ENCODE measurements at places on chromosomes 16 and 17.

- DNase-seq = peak; percentile 72
Observed at GRCh38 chr16:30927789-30928378, 4.5 kb downstream of the FBXL19 start.

DNA sequence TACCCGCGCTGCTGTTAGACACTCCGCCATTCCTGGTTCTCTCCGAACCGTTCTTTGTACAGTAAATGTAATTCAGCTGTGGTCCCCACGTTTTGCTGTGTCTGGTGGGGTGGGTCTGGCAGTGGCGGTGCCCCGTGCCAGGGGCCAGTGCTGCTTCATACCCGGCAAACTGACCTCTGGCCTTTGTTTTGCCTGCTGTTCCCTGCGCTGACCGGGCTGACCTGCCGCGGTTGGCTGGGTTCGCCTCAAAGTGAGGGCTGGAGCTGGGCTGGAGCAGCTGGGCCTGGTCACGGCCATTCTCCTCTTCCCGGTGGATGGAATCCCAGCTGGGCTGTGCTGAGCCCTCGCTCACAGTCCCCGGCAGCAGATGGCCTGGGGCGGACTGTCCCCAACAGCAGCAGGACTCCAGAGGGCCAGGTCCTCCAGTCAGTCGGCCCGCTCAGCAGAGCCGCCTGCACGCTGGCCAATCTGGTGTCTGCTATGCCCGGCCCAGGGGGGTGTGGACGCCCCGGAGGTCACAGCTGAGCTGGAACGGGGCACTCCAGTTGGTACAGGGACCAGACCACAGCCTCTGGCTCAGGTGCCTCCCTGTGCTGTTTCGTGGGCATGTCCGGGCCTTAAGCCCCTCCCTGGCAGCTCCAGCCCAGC, 1.5 kb upstream of the WFIKKN1 start:
- DNase-seq = no peak

- DNase-seq = no peak
Observed at GRCh38 chr17:8173871-8174322, 2.3 kb downstream of the TMEM107 start.

DNA sequence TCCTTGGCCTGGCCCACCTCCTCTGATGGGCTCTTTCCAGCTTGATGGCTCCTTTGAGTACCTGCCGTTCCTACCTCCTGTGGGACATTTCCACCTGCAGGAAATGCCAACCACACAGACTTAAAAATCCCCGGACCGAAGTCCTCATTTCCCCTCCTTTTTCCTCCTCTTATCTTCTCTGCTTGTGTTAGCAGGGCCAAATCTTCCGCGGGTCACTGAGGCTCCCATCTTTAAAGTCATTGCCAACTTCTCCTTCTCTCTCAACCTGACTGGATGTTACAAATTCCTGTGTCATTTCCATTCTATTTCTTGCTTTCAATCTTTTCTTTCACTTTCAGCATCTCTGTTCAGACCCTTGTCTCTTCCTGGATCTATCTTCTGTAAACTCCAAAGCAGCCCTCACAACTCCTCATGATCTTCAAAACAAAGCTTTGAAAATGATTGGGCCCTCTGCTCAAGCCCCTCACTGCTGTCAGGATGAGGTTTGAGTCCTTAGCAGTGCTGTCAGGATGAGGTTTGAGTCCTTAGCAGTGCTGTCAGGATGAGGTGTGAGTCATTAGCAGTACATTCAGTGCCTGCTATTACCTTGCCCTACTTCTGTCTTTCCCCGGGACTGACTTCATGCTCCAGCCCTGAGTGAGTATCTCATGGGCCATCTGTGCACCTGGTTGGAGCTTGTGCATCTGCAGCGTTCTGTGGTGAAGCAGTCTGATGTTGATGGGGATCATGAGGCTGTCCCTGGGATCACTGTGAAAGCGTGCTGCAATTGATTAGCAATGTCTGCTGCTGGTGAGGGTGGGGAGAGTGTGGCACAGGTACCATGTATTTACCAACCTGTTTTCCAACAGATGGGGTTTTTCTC, 100.1 kb downstream of the IRF8 start:
- DNase-seq = no peak

- no peak for DNase-seq
Observed at GRCh38 chr17:38575781-38576180, 30.0 kb downstream of the SRCIN1 start.

- DNase-seq = peak; percentile 12
Observed at GRCh38 chr17:77528516-77529327, 388.0 kb downstream of the SEC14L1 start.

DNA sequence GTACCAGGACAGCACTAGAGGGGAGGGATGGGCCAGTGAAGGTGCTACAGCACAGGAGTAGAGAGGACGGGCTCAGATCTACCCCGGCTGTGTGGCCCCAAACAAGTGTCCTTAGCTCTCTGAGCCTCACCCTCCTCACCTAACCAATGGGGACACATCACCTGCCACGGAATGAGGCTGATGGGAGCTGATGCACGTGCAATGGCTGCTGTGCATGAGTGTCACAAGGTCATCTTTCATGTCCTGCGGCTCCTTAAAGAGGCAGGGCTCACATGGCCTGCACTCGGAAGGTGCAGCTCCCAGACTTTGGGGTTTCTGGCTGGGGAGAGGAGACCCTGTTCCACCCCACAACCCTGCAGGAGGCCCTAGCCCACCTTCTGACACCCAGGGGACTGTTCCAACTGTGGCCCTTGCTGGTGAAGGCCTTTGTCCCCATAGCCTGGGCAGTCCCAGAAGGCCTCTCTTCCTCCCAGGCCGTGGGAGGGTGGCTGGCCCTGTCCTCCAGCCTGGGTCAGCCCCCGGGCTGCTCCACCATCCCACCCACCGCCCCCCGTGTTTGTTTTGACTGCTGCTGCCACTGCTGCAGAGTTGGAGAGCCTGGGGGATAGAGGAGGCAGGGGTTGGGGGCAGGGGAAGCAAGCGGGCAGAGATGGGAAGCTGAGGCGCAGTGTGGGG, 10.5 kb downstream of the HAP1 start:
- DNase-seq = no peak

DNA sequence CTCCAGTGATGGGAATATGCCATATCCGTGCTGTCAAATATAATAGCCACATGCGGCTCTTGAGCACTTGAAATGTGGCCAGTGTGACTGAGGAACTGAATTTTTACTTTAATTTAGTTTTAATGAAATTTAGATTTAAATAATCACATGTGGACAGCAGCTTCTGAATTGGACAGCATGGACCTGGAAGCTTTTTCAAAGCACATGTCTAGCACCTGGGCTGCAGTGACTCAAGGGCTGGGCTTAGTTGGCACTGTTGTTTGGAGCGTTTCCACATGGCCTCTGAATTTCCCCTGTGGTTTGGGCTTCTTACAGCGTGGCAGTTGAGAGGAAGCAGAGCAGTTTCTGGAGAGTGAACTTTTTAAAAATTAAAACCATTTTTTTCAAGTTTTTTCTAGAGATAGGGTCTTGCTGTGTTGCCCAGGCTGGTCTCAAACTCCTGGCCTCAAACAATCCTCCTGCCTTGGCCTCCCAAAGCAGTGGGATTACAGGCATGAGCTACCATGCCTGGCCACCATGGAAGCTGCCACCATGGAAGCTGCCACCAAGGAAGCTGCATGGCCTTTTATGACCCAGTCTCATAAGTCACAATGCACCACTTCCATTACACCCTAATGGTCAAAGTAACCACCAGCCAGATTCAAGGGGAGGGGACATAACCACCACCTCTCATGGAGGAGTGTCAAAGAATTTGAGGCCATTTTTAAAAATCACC, 6.7 kb upstream of the TOB1 start:
- DNase-seq = peak; percentile 73

DNA sequence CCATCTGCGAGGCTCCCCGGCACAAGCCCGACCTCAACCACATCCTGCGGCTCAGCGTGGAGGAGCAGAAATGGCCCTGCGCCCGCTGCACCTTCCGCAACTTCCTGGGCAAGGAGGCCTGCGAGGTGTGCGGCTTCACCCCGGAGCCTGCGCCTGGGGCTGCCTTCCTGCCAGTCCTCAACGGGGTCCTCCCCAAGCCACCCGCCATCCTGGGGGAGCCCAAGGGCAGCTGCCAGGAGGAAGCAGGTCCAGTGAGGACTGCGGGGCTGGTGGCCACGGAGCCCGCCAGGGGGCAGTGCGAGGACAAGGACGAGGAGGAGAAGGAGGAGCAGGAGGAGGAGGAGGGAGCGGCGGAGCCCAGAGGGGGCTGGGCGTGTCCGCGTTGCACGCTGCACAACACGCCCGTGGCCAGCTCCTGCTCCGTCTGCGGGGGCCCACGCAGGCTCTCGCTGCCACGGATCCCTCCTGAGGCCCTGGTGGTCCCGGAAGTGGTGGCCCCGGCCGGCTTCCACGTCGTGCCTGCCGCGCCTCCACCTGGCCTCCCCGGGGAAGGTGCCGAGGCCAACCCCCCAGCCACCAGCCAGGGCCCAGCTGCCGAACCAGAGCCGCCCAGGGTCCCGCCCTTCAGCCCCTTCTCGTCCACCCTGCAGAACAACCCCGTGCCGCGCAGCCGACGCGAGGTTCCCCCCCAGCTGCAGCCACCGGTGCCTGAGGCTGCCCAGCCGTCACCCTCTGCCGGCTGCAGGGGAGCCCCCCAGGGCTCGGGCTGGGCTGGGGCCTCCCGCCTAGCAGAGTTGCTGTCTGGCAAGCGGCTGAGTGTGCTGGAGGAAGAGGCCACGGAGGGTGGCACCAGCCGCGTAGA, 13.1 kb upstream of the PRR35 start:
- DNase-seq = peak; percentile 41

GRCh38 chr17:29393436-29393835, 3.3 kb downstream of the TAOK1 start:
- DNase-seq = no peak

DNA sequence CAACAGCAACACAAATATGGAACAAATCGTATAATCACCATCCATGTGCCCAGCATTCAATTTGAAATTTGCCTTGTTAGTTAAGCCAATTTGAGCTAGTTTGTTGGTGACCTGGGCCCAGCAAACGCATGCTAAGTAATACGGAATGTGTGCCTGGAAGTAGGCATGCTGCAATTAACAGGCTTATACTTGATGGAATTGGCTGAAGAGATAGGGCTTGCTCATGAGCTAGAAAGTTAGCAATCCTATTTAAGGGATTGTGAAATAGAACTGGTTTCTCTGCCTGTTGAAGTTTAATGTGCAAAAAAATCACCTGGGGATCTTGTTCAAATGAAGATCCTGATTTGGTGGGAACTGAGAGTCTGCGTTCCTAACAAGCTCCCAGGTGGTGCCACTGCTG, 8.5 kb upstream of the LPO start:
- no peak for DNase-seq

DNA sequence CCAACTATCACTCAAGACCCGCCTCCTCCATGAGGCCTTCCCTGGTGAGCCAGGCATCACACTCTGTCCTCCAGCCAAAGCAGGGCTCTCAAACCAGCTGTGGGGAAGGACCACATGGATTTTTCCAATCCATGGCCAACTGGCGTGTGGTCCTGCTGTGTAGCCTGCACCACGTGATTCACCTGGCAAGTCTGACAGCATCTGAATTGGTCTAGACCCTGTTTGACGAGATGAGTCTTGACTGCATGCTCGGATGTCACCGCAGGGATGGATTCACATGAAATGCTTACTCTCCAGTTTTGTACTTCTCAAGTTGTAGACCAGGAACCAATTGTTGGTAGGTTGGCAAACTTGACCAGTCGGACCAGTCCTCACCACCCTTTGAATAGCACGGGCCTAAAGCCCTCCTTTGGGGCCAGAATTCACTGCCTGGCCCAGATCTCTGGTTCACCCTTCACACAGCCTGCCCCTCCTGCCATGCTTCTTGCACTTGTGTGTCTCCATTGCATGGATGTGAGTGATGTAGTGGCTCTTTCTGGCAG, 9.9 kb downstream of the CRHR1 start:
- no peak for DNase-seq

DNA sequence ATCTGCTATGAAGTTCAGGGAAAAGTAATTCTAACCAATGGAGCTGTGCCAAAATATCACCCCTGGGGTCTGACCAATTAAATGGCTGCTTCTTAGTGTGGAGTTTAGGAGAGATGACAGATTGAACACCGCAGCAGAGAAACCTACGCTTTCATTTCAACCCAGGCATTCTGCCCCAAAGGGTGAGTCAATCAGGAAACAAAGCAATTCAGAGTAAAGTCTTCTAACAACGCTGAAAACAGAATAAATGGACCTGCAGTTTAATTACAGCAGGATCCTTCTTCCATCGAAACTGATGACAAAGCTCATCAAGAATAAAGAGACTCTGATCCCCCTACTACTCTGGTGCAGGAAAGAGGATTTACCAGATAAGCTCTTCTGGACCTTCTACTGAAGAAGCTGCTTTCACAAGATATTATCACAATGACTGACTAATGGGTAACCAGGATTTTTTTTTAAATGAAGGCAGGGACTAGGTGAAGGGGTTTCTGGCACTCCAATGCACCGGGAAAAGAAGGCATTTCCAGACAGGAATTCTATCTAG, 16.7 kb downstream of the RFFL start:
- peak; percentile 93 for DNase-seq

GRCh38 chr17:40058186-40058784, 4.1 kb upstream of the MED24 start:
- DNase-seq = no peak
